ENCODE measurements at places on chromosomes 12 and 14.
A peak's percentile ranks its signal among the peaks of the same experiment; 100 is the strongest.

DNA sequence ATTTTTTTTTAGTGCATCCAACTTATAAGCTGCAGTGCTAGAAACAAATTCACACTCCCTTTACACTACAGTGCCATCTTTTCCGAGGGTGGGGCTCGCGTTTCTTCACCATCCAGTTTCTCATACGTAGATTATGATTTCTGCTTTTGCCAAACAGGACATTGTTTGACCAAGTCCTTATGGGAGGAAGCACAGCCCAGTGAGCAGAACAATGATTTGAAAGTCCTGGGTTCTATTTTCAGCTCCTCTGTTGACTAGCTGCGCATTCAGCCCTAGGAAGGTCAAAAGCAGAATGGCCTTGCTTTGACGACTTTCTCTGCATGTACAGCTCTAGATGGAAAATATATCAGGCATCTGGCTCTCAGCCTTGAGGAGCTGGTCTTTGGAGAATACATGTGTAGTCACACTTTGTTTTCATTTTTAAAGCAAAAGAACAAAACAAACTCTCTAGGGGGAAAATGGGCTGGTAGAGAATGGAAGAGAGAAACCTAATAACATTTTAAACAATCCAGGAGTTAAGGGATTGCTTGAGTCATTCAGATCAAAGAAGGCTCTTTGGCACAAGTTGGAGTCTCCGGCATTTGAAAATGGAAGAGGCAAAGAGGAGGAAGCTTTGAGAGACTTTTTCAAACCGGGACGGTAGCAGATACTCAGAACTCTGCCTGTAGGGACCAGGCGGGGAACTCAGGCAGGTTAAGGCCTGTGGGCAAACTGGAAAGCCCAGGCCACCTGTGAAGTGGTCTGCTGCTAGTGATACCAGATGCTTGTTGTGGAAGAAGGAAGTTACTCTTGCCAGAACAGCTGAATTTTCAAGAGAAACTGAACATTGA lies 257.3 kb upstream of the PLEKHG7 start:
- no peak for DNase-seq

DNA sequence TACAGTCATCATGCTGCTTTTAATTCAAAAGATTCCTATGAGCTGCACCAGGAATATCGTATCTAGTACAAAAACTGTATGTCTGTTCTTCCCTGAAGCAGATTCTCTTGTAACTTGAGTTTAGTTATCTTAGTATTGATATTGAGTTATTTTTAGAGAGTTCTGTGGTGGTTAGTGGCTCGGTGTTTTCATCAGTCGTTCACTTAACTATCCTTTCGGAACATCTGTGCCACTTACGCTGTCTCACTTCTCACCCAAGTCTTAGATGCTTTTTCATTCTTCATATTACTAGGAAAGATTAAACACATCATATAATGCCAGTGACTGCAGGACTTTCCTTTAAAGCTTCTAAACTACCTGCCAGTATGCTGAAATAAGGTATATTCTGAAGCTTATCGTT lies 251.0 kb downstream of the FBXL14 start:
- DNase-seq, result no peak

DNA sequence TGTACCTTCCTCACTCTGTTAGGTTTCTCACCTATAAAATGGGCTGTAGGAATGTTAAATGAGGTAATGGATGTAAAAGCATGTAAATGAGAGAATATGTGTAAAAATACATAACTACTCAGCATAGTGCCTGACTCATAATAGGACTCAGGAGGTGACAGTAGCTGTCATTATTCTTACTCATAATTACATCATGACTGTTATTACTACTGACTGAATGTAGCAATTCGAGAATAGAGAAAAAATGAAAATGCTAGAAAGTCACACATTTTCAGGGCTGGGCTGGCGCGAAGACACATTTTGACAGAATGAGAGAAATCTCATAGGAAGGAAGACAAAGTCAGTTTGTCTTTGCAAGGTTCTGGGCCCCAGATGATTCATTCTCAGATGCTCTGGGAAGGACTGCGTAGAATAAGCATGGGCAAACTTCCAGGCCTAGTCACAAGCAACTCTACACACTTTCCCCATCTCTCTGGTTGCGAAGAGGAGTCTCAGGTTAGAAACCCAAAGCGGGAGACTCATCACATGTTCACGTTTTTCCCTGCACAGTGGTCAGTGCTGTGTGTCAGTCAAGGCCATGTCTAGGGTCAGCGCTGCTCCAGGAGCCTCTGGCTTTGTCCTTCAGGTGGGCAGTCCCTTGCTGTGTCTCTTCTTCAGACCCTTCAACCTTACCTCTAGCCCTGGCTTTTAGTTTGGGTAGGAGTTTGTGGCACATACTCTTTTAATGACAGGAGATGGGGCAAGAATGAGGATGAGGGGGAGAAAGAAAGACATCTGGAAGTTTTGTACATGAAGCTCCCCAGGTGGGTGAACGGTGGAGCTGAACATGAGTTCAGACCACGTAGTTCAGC lies 8.4 kb downstream of the GPRC5A start:
- DNase-seq, result no peak

DNA sequence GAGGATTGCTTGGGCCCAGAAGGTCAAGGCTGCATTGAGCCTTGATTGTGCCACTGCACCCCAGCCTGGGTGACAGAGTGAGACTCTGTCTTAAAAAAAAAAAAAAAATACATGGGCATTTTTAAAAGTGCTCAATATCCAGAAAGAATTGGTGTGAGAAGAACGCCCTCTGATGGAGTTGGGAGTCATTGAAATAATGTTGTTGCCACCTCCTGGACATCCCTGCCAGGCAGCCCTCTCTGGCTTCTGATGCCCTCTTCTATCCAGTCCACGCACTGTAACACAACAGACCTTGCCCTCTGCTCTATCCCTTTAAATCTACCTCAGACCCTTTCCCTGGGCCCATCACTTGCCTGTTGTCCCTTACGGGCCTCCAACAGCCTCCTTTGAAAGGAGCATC lies 4.9 kb downstream of the PTGDR start:
- no peak for DNase-seq

GRCh38 chr14:60051721-60052221 lies 40.0 kb upstream of the PCNX4 start:
- DNase-seq, result no peak

GRCh38 chr14:58239244-58240195 lies 5.1 kb upstream of the PSMA3 start:
- peak; percentile 87 for DNase-seq

DNA sequence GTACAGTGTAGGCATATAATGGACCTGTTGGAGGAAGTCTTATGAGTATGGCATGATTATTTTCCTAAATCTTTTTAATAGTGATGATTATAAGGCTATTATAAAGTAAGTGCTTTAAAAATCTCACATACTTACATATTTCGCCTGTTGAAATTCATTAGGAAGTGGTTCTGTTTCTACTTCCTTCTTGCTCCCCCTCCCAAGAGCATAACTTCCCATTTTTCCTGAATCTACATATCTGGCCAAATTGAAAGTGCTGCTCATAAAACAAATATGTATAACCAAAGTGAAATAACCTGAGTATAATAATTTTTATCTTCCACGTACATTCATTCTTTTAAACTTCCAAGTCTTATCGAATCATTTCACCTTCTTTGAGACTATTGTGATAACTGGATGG lies 455.6 kb upstream of the SEL1L start:
- DNase-seq, result no peak

DNA sequence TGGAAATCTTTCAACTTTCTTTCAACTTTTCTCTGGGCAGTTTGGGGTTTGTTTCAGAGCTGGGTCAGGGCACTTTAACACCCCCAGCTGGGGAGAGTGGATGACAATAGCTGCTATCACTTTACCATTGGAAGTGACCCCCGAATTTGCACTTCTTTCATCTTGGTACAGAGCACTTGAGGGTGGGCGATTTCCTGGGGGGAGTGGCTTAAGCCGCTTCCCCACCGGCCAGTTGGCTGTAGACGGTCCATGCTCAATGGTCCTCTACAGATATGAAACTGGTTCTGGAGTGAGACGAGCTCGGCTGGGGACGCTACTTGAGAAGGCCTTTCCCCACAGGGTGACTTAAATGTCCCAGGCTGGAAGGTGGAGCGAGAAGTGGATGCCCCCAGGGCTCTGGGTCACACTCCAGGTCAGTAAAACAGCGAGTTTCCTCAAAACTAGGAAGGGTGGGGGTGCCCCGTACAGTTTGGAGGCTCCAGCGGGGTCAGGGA lies at the start of gene VRTN:
Gene VRTN (plus strand): TSS at position 231 of the 494 bp plus-strand sequence. CDS start 8,313 bp downstream, outside the sequence.
- DNase-seq, result no peak

DNA sequence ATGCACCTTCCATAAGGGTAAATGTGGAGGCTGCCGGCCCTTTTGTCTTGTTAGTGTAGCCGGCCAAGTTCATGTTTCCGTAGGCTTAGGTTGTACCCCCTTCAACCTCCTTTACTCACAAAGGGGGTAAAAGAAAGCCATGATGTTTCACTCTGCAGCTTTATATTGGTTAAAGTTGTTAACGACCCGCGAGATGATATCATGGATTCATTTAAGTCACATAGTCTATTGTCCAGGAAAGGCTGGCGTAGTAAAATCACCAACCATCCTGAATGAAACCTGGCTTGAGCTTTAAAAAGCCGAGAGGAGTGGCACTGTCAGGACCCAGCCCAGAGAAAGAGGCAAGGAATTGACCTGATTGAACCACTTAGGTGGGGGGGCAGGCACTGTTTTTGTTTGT lies 1.3 kb downstream of the UNG start:
- no peak for DNase-seq

DNA sequence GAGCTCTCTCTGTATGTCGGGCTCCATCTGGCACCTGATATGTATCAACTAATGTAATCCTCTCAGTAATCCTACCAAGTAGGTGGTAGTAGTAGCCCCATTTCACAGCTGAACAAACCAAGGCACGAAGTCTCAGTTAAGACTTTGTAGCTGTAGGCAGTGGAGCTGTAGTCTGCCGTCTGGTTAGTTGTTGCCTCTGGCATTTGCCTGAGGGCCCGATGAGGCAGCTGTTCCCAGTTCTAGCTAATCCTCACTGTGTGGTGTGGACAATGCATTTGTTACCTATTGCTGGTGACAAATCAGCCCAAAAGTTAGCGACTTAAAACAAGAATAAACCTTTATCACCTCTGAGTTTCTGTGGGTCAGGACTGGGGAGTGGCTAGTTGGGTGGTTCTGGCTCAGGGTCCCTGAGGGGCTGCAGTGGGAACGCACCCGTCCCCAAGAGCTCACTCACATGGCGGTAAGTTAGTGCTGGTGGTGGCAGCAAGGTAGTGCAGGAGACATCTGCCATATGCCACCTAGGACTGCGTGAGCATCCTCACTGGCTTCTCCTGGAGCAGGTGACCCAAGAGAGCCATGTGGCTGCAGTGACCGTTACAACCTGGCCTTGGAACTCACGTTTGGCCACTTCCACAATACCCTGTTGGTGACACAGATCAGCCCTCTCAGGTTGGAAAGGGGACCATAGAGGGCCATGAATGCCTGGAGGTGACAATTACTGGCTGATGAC lies 5.6 kb downstream of the AACS start:
- DNase-seq, result no peak

- no peak for DNase-seq
These were observed 130.1 kb upstream of the RTL1 start for GRCh38 chr14:101033446-101034165.

DNA sequence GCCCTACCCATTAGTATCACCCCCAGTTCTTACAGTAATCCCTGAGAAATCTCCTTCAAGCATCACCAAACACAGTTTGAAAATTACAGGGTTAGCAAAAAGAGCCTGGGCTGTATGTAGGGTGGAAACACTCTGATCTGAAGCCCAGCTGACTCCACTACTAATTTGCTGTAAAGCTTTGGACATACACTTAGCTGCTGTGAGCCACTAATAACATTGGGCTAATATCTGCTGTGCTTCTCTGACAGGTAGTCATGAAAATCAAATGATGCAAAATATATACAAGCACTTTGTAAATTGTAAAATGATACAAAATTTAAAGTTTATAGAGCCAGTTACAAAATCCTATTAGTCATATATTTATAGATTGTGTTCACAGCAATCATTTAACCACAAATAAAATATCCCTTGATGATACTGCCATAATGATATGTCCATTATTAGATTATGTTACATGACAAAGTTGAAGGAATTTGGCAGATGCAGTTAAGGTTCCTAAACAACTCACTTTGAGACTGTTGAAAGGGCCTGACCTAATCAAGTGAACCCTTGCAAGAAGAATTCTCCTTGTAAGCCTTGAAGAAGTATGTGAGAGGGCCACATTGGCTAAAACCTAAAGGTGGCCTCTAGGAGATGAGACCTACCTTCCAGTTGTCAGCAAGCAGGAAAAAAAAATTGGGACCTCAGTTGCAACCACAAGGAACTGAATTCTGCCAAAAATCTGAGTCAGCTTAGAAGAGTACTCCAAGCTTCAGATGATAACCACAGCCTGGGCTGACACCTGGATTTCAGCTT lies 19.0 kb downstream of the TWF1 start:
- no peak for DNase-seq

DNA sequence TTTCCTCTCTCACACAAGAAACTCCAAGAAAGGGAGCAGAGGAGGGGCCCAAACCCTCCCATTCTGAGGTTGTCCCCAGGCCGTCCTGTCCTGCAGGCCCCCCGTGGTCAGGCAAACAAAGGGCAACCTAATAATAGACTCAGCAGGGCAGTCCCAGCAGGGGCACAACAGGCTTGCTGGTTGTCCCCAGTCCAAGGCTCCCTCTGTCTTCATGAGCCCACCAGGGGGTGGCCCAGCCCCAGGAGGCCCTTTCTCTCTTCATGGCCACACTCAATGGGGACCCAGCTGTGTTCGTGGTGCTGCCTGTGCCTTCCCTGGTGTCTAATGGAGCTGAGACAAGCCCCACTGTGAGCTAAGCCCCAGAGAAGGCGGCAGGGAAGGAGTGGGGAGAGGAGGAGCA lies 359.9 kb downstream of the ADGRD1 start:
- DNase-seq, result no peak

GRCh38 chr14:80005561-80005960 lies 205.7 kb downstream of the DIO2 start:
- no peak for DNase-seq

DNA sequence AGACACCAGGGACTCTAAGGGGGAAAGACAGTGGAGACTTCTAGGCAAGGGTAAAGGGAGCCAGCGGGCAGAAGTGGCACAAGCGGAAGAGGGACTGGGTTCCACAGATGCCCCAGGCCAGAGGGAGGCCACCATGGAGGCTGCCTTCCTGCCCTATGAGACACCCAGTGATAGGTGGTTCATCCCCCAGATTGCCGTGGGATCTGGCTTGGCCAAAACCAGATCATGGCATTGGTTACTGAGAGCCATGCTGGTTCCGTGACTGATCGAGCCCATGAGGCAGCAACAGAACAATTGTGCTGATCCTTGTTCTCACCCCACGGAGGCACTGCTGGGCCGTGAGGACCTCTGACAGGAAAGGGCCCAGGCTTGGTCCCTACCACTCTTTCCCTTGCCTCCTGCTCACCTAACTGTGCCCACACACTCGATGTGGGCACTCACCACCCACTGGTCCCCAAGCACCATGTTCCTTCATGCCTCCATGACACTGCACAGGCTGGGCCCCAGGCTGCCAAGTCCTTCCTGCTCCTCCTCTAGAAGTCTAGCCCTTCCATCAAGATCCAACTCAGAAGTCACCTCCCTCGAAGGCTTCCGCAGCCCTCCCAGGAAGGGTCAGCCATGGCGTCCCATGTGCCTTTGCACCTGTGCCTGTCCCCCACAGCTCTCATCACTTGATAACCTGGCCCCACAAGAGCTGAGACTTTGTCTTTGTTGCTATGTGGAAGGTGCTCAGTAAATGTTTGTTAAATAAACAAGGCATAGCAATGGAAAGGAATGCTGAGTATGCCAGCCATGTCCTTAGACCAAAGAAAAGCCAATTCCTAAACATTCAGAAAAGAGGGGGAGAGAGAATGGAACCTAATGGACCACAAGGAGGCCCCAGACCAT lies 7.3 kb downstream of the KRT79 start:
- DNase-seq, result no peak
